ENCODE measurements at places on chromosomes 3 and 15.

DNA sequence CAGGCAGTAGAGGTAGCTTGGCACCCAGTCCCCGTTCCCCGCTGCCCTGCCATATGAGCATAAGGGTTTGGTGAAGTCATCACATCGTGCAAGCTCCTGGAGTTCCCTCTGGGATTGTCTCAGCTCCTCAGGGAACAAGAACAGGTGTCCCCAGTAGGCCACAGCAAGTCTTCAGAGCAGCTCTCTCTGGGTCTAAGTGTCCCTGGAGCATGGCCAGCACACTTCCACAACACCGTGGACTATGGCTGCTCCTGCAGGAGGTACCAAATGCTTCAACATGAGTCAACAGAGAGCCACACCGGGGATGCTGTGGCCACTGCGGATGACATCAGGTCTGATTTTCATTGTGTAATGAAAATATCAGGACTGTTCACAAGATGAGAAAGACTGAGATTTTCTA lies 23.1 kb downstream of the ABHD6 start:
- DNase-seq: no peak

GRCh38 chr15:98800437-98801233 lies 152.3 kb downstream of the IGF1R start:
- DNase-seq: no peak

- no peak for DNase-seq
These were observed 39.0 kb upstream of the SLC25A26 start for GRCh38 chr3:66181764-66182163.

DNA sequence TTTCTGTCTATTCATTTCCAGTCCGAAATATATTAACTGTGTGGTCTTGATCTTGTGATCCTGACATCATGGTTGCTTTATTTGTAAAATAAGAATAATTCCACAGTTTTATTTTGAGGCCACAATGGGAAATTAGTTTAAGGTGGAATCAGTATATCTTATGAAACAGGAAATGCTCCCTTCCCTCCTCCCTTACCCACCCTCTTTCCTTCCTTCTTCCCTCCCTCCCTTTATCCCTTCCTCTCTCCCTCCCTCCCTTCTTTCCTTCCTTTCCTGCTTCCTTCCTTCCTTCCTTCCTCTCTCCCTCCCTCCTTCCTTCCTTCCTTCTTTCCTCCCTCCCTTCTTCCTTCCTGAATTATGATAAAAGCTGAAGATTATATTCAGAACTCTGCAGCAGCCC lies 452.3 kb downstream of the NAALADL2 start:
- DNase-seq: no peak

DNA sequence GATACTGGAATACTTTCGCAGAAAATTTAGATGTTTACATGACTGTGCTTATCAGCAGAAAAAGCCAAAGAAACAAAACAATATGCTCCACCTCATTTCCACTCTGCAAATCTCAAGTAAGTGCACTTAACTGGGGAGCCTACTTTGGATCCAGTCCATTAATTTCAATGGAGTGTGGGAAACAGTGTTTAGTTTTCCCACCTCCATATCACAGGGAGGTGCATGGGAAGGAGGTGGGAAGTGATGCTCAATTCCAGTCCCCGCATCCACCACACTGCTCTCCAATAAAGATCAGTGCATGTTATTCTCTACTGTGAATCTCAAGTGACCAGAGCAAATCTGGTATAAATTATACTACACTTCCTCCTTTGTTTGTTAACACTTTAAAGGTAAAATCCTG lies 2.9 kb downstream of the NEDD4 start:
- DNase-seq: no peak

DNA sequence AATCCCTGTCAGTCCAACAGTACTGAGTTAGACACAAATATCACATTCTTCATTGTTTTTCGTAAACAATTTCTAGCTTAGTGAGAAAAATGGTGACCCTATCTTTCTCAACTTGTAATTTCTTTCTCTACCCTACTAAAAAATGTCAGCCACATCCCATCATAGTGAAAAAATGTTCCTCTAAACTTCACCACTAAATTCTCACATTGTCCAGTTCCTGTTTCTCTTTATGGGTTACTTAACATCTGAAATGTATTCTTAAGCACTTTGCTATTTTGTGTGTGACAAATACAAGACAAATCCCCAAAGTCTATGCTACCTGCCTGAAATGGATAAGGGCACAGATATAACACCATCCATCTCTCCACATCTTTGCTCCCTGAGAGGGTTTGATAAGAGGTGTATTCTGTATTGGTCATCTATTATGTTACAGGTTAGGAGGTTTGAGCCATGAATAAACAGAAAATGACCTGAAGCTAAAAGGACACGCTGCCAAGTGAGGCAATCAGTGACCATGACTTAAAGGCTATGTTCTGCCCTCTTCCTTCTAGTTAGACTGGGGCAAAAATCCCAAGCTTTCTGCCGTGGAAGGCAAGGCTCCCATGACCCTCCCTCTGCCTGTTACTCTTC lies 118.2 kb downstream of the GADL1 start:
- no peak for DNase-seq

DNA sequence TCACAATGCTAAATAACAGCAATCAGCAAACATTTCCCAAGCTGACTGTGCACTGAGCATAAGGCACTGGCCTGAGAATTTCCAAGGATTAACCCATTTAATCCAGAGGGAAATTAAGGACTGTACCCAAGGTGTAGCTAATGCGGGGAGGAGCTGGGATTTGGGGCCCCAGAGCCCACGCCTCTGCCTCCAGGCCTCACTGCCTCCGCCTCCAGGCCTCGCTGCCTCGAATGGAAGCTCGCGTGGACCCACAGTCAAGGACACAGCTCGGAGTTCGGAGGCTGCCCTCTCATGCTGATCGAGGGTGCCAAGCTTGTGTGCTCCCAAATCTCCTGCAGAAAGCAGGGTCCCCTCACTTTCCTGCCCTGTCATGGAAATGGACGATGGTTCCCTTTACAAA lies 76.5 kb upstream of the SNRPA1 start:
- no peak for DNase-seq

GRCh38 chr3:52432225-52432624 lies 12.7 kb downstream of the SEMA3G start:
- no peak for DNase-seq

GRCh38 chr15:90465140-90465929 lies 64.4 kb upstream of the CRTC3 start:
- no peak for DNase-seq

- no peak for DNase-seq
These were observed 62.7 kb upstream of the OSTN start for GRCh38 chr3:191136347-191136746.

DNA sequence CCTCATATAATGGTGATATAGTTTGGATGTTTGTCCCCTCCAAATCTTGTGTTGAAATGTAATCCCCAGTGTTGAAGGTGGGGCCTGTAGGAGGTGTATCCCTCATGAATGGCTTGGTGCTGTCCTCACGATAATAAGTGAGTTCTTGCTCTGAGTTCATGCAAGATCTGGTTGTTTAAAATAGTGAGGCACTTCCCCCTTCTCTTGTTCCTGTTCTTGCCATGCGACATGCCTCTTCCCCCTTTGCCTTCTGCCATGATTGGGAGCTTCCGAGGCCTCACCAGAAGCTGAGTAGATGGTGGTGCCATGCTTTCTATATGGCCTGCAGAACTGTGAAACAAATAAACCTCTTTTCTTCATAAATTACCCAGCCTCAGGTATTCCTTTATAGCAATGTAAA lies 39.2 kb downstream of the REC114 start:
- DNase-seq: no peak

- DNase-seq: no peak
These were observed at the start of gene ILDR1 for GRCh38 chr3:122021811-122022401. ILDR1 (minus strand) TSS chr3:122022247; CDS start chr3:122022077, 170 bp downstream.

GRCh38 chr3:72563690-72564370 lies 284.4 kb downstream of the SHQ1 start:
- no peak for DNase-seq

DNA sequence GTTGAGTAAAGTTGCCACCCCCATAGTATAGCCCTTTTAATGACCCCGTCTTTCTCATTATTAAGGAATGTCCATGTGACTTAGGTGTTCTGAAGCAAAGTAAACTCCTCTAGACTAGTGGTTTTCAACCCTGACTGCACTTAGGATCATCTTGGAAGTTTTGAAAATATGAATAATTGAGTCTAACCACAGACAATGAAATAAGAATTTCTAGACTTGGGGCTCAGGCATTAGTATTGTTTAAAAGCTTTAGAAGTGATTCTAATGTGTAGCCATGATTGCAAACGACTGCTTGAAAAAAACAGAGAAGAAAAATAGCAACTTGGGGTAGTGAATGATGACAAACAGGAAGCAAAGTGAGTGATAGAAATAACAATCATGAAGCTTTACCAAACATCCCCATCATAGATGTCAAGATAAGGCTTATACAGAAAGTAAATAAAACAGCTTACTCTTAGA lies 35.0 kb downstream of the ALCAM start:
- no peak for DNase-seq

GRCh38 chr3:47315069-47315647 lies 32.4 kb downstream of the KLHL18 start:
- DNase-seq: no peak

DNA sequence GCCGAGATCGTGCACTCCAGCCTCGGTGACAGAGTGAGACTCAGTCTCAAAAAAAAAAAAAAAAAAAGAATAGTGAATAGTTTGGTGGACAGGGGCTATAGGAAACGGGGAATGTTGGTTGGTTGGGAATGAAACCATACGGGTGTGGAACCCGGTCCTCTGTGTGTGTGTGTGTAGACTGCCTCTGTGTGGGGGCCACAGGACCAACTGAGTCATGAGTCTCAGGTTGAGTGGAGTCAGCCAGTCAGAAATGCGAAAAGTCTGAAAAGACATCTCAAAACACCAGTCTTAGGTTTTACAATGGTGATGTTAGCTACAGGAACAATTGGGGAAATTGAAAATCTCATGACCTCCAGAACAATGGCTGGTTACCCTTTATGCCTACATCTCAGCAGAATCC lies 44.5 kb downstream of the ZDHHC19 start:
- no peak for DNase-seq

GRCh38 chr3:133016838-133017309 lies 21.3 kb upstream of the TMEM108 start:
- no peak for DNase-seq

GRCh38 chr3:116441652-116442051 lies 3.6 kb downstream of the LSAMP start:
- no peak for DNase-seq

- no peak for DNase-seq
These were observed 12.2 kb downstream of the SLTM start for GRCh38 chr15:58921267-58921790.

GRCh38 chr15:57098896-57099295 lies 180.5 kb downstream of the TCF12 start:
- DNase-seq: no peak

DNA sequence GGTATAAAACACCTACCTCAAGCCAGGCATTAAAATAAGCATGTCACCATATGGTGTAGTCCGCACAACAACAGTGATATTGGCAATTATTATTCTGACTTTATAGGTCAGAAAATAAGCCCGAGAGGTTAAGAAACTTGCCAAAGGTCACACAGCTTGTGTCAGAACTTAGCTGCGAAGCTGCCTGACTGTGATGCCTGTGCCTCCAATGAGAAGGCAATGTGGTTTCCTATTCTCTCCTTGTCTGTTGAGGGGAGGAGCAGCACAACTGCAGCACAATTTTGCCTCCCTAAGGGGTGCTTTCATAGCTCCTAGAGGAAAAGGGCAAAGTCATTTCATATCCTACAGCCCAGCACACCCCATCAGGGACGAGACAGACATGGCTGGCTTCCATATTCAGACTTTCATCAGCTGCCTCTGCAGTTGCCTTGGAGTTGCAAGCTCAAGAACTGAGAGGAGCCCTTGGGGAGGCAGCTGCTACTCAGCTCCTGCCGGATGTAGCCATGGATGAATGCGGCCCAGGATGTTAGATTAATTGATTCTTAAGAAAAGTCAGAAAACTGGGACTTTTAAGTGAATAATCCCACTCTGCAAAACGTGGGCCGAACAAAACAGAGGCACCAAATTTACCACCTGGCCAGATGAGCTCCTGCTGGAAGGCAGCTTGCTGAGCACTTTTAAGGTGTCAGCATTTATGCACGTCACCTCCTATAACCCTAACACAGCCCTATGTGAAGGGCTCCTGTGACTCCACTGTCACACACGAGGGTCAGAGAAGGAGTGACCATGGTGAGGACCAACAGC lies 38.5 kb downstream of the MYO5C start:
- no peak for DNase-seq

DNA sequence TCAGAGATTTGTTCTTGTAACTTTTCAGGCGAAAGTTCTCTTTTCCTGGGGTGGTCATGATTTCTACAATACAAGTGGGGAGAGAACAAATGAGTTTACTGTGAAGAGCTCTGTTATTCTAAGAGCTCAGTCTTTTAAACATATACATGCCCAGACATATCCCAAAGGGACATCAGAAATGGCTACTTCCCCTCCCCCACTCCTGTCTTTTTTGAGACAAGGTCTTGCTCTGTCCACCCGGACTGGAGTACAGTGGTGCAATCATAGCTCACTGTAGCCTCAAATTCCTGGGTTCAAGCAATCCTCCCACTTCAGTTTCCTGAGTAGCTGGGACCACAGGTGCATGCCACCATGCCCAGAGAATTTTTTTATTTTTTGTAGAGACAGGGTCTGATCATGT lies 18.2 kb downstream of the KPNA1 start:
- no peak for DNase-seq

GRCh38 chr15:53351373-53351772 lies 408.1 kb downstream of the WDR72 start:
- DNase-seq: no peak

- no peak for DNase-seq
These were observed 1.9 kb upstream of the CCDC9B start for GRCh38 chr15:40342416-40343320.

GRCh38 chr15:40501487-40501886 lies 30.7 kb downstream of the CHST14 start:
- no peak for DNase-seq

- no peak for DNase-seq
These were observed 52.1 kb upstream of the IQSEC1 start for GRCh38 chr3:13125092-13126015.

DNA sequence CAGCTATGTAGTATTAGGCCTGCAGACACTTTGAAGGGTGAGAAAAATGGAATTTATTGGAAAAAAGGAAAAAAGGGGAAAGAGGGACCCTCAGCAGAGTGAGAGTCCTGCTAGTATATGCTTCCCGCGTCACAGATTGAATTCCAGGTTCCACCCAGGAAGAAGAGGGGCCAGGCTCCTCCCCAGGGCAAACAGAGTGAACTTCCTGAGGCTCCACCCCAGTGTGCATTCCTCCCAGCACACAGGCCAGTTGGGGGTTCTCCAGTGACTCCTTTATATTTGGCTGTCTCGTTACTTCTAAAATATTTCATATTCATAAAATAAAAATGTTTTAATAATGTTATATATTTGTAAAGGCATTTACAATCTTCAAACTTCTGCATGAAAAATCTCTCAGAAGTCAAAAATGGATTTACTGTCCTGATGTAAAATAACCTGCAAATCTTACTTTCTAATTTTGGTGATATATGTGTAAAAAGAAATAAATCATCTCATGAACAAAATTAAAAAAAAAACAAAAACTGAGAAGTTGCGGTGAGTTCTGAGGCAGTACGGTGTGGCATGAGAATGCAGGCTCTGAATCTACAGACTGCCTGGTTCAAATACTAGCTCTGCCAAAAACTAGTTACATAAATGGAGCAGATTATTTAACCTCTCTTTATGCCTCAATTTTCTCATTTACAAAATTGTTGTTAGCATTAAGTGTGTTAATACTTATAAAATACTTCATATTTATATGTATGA lies 175.8 kb upstream of the P2RY1 start:
- DNase-seq: no peak
